Activated CD8-positive, alpha-beta memory T cell treated with anti-CD3 and anti-CD28 coated beads, Interleukin-2, amount 10 ng/mL, durations not matched to agents 7 days and 5 days (primary cell): ENCODE measurements at places on chromosomes 1 and 21.

DNA sequence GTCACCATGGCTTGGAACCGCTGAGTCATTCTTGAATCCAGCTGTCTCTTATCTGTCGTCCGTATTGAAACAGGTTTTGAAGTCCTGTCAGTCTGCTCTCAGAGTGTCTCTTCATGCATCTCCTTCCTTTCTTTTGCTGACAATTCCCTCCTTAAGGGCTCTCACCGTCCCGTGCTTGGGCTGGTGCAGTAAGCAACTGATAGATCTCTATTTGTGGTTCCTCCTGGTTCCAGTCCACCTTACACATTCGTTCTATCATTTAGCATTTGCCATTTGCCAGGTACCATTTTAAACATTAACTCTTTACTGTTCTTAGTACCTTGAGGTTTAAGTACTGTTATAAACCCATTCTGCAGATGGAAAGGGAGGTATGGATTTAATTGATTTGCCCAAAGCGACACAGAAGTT lies 88.9 kb downstream of the DYRK1A start:
- DNase-seq, result no peak

GRCh38 chr1:228334226-228334935 lies 72.3 kb downstream of the TRIM11 start:
- DNase-seq, result no peak

GRCh38 chr1:198641501-198641900 lies 2.7 kb downstream of the PTPRC start:
- peak; percentile 69 for DNase-seq

- no peak for DNase-seq
Measured at GRCh38 chr1:111082421-111083203, 57.3 kb downstream of the DRAM2 start.

GRCh38 chr1:3061566-3061965 lies 7.4 kb upstream of the PRDM16 start:
- no peak for DNase-seq

DNA sequence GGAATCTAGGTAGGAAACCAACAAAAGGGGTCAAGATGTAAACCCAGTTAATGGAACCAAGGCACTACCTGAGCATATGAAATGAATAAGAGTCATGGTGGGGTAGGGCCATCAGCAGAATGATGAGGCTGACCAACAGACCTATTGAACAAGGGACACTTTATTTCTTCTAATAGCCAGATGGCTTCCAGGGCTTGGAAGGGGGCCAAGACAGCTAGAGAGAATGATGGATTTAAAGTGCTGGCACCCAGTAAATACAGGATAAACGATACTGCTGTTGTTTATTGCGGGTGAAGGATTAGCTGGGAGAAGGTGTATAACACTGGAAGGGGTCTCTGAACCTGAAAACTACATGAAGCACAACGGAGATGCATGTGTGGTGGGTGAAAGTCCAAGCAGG lies 15.6 kb downstream of the DDAH1 start:
- DNase-seq, result no peak

DNA sequence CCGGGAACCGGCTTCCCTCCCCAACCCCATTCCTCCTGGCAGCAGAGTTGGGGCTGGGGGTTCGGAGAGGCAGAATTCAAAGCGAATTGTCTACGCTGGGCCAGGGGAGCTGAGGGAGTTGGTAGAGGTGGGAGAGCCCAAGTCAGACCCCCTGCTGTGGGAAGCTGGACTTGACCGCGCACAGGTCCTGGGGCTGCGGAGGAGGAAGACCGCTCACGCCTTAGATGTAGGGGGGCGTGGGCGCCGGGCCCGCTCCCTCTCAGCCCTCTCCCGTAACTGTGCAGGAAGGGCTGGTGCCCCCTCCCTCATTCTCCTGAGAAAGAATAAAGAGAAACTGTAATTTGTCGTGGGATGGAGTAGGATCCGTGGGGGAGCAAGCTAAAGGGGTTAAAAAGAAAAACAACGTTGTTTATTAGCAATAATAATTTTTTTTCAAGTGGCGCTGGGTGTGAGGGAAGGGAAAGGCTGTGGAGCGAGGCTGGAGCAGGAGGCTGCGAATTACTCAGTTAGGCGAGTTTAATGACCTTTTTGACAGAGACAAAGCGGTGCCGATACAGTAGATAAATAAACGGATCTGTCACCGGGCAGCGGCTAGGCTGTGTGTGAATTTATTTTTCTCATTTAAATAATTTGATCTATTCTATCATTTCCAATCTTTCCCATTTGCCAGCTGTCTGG lies 838 bp upstream of the GRIK3 start:
- DNase-seq, result no peak

- no peak for DNase-seq
Measured at GRCh38 chr1:157862114-157863070, 20.8 kb upstream of the CD5L start.

DNA sequence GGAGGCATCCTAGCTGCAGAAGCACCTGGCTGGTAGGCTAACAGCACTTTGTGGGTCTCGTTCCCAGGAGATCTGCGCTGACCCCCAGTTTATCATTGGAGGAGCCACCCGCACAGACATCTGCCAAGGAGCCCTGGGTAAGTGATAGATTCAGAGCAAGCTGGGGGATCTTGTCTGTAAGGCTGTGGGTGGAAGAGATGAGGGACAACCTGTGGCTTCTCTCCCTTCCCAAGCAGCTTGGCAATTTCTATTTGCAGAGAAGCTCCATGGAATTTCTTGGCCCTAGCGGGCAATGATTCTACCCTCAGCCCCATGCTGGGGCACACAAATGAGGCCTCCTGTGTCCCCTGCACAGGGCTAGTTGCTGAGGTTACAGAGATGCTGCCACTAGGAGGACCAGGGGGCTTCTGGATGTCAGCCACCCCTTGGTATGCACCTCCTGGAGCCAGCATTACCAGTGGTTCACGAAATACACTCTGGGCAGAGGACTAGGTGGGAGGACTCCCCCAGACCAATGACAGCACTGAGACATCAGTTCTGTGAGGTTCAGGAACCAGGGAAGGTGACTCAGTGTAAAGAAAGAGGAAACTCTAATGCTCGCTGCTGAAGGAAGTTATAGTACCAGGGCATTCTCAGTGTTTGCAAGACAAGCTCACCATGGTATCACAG lies 5.5 kb downstream of the CAPN2 start:
- no peak for DNase-seq

- no peak for DNase-seq
Measured at GRCh38 chr1:229162825-229163515, 107.9 kb upstream of the RAB4A start.

DNA sequence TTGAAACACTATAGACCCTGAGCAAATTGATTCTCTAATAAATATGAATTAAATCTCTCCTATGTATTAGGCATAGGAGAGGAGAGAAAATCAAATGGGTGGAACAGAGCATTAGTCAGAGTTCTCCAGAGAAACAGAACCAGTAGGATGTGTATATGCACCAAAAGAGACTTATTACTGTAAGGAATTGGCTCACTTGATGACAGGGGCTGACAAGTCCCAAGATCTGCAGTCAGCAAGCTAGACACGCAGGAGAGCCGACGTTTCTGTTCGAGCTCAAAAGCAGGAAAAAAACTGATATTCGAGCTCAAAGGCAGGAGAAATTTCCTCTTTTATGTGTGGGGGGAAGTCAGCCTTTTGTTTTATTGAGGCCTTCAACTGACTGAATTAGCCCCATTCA lies 259.2 kb upstream of the KAZN start:
- no peak for DNase-seq

GRCh38 chr1:59520194-59520593 lies 223.3 kb downstream of the FGGY start:
- DNase-seq, result no peak

DNA sequence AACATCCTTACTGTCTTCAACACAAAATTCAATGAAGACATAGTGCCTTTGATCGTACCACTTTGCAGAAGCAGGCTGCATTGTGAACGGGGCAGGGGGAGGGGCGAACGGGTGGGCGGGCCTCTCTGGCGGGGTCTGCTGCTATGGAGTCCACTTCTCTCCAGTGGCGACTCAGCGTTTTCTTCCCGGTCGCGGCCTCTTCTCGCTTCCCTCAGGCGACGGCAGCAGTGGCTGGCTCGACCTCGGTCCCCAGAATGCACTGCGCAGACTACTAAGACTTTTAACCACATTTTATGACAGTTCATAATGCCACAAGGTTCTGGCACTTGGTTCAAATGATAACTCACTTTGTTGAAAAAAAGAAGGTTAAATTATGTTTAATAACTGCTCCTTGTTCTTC lies 21.2 kb downstream of the GBP2 start:
- no peak for DNase-seq

DNA sequence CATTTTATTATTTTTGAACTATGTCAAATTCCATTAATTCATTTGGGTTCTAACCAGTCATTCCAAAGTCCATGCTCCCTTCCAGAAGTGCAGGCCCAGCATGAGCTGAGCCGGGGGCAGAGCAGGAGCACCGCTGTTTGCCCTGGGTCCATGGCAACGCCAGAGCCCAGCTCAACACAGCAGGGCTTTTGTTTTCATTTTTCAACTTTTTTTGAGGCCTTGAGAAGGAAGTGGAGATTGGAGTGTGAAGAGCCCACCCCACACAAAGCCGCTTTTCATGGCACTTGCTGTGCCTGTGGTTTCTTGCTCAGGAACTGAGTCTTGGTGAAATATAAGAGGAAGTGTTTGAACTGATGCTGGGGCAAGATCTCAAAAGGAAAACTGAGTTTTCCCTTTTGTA lies 13.2 kb upstream of the PRMT2 start:
- peak; percentile 73 for DNase-seq

GRCh38 chr1:156796340-156797097 lies 20.1 kb downstream of the SH2D2A start:
- no peak for DNase-seq

- DNase-seq, result no peak
Measured at GRCh38 chr1:8938232-8938999, 7.3 kb upstream of the CA6 start.

GRCh38 chr1:221097479-221098281 lies 218.4 kb downstream of the HLX start:
- DNase-seq, result no peak

DNA sequence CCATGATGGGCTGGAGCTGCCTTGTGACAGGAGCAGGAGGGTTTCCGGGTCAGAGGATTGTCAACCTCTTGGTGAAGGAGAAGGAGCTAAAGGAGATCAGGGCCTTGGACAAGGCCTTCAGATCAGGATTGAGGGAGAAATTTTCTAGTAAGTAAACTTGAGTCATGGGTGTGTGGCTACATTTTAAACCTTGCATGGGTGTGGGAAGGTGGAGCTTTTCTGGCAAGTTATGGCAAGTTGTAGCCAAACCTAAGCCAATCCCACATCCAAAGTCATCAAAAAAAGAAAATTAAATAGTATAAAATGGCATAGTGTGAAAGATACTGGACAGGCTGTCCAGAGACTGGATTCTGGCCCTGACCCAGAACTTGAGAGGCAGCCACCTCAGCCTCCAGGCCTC lies 39.8 kb upstream of the HSD3B1 start:
- DNase-seq, result no peak

GRCh38 chr1:168121401-168122011 lies 15.2 kb downstream of the GPR161 start:
- DNase-seq, result no peak

DNA sequence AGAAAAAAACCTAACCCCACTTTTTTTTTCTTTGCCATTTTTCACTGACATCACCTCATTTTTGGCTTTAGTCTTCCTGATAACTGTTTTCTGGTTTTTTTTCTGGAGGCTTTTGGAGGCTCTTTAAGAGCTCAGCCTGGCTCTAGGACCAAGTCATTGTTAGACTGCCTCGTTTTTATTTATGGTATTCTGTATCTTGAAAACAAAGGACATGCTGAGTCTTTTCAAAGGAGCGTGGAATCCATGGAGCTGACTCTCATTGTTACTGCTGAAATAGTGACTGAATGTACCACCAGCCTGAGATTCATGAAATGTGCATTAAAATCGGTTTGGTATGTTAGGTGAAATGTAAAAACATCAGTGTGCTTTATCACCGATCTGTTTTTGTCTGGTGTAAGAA lies 28.0 kb downstream of the RASAL2 start:
- no peak for DNase-seq

DNA sequence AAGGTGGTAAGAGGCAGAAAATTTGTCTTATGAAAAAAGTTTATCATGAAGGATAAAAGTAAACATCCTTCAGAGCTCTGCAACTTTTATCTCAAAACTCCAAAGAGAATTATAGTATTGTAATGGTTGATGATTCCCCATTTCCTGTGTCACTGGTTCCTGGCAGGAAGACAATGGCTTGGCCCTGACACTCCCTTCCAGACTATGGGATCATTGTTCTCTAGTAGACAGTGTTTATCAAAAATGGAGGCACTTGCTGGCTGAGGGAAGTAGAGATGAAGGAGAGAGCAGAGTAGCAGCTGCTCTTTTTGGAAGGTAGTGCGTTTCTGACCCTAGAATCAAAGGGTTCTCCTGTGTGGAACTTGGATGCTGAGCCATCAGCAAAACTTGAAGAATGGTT lies 145.9 kb upstream of the ATP1B1 start:
- DNase-seq, result no peak

DNA sequence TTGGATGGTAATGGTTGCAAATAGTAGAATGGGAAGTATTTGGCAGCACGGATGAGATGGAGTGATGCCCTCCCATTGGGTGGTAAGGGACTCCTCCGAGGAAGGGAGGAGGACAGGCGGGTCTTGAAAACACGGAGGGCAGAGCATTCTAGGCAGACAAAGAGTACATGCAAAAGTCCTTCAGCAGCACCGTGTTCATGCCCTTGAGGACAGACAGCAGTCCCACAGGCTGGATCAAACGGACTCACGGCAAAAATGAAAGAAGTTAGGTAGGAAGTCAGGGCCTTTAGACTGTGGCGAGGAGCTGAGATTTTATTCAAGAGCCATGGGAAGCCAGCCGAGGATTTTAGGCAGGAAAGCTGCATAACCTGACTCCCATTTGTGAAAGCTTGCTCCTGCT lies 253.9 kb downstream of the RHOU start:
- DNase-seq, result no peak

- DNase-seq, result no peak
Measured at GRCh38 chr21:37297364-37297763, 30.2 kb upstream of the VPS26C start.

DNA sequence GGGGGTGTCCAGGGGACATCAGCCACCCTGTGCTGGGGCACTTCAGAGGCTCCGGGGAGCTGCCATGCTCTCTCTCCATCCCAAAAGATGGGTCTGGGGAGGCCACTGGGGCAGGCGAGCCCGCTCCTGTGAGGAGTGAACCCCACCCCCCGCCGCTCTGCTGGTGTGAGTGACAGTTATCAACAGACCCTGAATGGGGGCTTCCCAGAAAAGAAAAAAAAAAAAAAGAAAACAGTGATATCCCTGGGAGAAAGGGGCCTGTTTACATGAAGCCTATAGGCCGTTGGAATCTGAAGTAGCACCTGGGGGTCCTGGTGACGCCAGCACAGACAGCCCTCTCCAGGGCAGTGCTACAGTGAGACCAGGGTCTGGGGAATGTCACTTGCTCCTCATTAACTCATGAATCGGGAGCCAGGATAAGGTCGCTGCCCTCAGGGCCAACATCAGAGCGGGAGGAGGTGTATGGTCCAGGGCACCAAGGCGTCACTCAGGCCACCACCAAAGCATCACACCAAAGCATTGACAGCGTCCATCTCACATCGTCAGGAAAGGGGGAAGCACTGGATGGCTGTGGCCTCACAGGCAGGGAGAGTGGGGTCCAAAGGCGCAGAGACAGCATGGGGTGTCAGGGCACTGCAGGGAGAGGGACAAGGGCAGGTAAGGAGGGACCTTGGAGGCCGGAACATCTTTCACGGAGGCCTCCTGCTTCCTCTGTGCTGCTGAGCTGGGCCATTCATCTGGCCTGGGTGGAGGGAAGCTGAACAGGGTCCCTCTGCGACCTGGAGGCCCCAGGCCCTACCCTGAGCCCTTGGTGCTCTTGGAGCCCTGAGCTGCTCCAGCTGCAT lies 8.4 kb upstream of the NPHP4 start:
- no peak for DNase-seq

- no peak for DNase-seq
Measured at GRCh38 chr1:31483012-31483946, 70.3 kb downstream of the SERINC2 start.
